NCI-H2029 treated with DMSO at 0.1 percent for 48 hours (cell line): ENCODE measurements at places on chromosomes 11 and 22.

- no peak for DNase-seq
These were observed 907.4 kb upstream of the RAG2 start for GRCh38 chr11:37505406-37505805.

DNA sequence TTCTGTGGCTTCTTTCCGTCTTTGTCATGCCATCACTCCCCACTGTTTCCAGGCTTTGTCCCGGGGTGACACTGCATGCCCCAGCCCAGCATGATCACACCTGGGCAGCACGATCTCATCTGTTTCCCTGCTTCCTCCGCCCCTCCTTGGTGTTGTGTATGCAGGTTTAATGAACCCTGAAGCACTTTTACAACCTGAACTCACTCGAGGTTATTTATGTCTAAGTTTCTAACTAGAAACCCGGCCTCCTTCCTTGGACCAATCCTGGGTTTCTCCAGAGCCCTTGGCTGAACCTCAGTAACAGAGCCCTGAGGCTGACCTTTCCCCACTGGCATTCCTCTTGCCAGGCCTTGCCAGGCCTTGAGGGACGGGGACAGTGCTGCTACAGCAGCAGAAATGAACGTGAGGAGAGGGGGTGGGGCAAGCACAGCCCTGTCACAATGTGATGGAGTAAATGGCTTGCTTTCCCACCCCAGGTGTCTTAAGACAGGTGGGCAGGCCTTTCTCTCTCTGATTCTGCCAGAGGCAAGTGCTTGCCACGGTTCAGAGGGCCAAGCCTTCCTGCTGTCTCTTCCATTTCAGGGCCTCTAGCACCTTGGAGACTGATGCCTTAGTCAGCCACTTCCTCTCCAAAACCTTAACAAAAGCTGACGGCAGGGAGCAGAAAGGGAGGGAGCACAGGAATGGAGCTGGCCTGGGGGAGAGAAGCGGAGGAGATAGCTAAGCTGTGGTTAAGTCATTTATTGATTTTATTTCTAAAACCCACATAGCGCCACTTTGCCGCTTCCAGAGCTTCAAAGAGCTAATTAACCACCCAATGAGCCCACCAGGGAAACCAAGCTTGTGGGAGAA is 3.1 kb upstream of the PYGM start:
- DNase-seq: no peak

- no peak for DNase-seq
These were observed 28.3 kb downstream of the DRD2 start for GRCh38 chr11:113446938-113447337.

GRCh38 chr11:96388891-96389719 is 607 bp downstream of the CCDC82 start:
- DNase-seq: no peak

DNA sequence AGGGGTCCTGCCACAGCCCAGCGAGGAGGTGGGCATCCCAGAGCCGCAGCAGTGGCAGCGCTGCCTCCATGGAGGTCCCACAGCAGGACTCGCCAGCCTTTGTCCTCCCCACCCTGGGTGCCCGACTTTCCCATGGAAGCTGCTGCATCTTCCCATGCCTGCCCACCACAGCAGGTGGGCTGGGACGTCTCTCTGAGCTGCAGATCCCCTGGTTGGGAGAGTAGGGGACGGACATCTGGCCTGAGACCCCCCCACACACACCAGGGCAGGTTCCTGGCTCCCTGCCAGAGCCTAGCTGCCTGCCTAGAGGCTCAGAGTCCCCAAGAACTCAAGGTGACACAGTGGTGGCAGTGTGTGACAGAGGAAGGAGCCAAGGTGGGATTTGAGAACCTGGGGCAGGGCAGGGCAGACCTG is 21.5 kb upstream of the PRR5 start:
- no peak for DNase-seq

- DNase-seq: no peak
These were observed 62.0 kb downstream of the ZNF280B start for GRCh38 chr22:22446517-22446916.
